ENCODE measurements at places on chromosomes 13 and 19. TPM values are rescaled to one million over a fixed set of nuclear protein-coding genes. Genes with fewer than 3 reads are reported as not detected.

TRPC4 gene
- 6.9 TPM for total RNA-seq

SMIM24 gene
- not detected for total RNA-seq

KPNA3 gene
- 33.9 TPM for total RNA-seq

ELSPBP1 gene
- not detected for total RNA-seq

SLC44A2 gene
- 55.6 TPM for total RNA-seq

PRX gene
- 2.9 TPM for total RNA-seq

DAND5 gene
- not detected for total RNA-seq

FCAR gene
- total RNA-seq = not detected

ATP8A2 gene
- 1.2 TPM for total RNA-seq

PDE4A gene
- total RNA-seq = 5.7 TPM

RAB3D gene
- total RNA-seq = 21.1 TPM

Data from epithelial cell of alveolus of lung (primary cell).